ENCODE measurements at places on chromosomes 4 and X. TPM values are rescaled to one million over a fixed set of nuclear protein-coding genes. Genes with fewer than 3 reads are reported as not detected.

Gene DCAF4L1
- 0.10 TPM for total RNA-seq

Gene STARD8
- total RNA-seq: 0.11 TPM

Gene SCRG1
- total RNA-seq: not detected

Gene CNGA2
- total RNA-seq: not detected

Gene GAGE2A
- total RNA-seq: not detected

Gene HTN3
- not detected for total RNA-seq

Gene DDX53
- total RNA-seq: not detected

Gene TKTL1
- total RNA-seq: not detected

Gene TCEAL7
- 6.5 TPM for total RNA-seq

DNA sequence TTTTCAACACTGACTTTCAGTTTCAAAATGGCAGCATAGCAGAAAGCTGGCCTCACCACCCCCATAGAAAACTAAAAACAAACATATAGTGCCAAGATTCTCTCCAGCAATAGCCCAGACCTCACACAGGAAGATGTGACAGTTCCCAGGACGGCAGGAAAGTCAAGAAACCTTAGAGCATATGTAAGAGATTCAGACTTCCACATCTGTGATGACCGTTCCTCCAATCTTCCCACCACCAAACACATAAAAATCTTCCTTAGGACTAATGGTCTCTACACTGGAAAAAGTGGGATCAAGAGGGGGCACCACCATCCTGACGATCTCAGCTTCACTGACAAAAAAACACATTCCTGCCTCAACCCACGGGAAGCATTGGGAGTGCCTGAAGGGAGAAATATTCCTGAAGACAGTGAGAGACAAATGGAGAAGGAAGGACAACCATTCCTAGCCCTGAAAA is 134.1 kb upstream of the CPXCR1 start:
- DNase-seq: no peak

- DNase-seq: peak; percentile 83
Measured at GRCh38 chr4:87506974-87507701, 22.0 kb downstream of the SPARCL1 start.

DNA sequence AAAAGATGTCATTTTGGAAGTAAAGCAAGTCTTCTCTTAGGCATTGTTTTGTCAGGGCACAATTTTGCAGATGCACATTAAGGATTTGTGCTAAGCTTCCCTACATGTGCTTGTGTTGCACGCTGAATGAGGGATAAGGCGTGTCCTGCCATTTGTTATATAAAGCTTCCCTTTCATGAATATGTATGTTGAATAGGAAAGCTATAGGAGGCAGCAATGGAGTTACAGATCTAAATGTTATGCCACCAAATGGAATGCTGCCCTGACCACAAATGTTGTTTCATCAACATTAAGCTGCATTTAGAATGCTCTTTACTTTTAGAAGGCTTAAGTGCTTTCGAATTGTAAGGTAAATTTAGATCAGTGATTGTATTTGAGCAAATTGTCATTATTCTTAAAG is 20.9 kb downstream of the SGMS2 start:
- no peak for DNase-seq

GRCh38 chr4:7105276-7105675 is 37.4 kb upstream of the GRPEL1 start:
- DNase-seq: no peak

- no peak for DNase-seq
Measured at GRCh38 chr4:146255463-146255862, 41.1 kb downstream of the REELD1 start.

- no peak for DNase-seq
Measured at GRCh38 chrX:155132110-155132509, 60.8 kb downstream of the BRCC3 start.

- DNase-seq: peak; percentile 54
Measured at GRCh38 chr4:153039542-153040185, 103.5 kb downstream of the FHDC1 start.

GRCh38 chr4:108950158-108950915 is 187.5 kb upstream of the ETNPPL start:
- no peak for DNase-seq

- peak; percentile 37 for DNase-seq
Measured at GRCh38 chr4:155582971-155583437, 83.6 kb upstream of the GUCY1A1 start.

DNA sequence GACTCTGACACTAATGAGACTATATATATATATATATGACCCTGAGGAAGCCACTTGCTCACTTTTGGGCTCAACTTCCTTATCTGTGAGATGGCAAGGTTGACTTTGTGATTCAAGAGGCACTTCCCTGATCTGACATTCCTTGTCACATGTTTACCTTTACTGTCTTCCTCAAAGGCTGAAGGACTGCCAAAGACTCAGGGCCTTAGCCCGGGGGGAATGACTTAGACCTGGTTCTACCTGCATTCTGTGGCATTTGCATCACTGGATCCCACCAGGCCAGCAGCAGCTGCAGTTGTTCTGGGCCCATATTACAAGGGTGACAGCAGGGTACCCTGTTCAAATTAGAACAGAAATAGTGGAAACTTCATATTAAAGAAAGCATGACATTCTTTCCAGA is 3.1 kb upstream of the HS6ST2 start:
- no peak for DNase-seq

- DNase-seq: no peak
Measured at GRCh38 chr4:8694226-8694625, 101.7 kb downstream of the CPZ start.

DNA sequence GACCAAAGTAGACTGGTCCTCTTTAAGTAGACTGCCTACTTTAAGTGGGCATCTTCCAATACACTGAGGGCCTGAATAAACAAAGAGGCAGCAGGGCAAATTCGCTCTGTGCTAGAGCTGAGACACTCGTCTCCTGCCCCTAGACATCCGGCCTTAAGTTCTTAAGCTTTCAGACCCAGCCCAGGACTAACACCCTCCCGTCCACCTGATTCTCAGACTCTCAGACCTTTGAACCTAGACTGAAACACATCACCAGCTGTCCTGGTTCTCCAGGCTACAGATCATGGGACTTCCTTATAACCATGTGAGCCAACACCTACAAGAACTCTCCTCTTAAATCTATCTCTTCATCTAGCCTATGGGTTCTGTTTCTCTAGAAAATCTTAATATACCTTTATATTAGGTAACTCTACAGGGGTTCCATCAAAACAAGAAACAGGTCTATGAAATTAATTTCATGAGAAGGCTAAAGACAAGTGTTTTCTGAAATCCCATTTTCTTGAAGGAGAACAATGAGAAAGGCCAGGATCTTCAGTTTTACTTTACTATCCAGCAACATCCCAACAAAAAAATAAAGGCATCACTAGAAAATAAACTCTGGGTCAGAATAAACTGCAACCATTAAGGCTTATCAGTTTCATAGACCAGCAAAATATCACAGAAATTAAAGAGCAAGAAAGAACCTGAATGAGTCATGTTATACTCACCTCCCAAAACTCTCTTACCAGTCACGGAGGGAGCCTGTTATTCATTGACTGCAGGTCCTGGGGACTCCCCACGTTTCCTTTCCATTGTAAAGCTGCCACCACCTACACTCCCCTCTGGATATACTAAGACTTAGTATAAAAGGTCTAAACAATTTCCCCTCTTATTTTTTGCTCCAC is 14.8 kb downstream of the ADGRA3 start:
- DNase-seq: peak; percentile 83

DNA sequence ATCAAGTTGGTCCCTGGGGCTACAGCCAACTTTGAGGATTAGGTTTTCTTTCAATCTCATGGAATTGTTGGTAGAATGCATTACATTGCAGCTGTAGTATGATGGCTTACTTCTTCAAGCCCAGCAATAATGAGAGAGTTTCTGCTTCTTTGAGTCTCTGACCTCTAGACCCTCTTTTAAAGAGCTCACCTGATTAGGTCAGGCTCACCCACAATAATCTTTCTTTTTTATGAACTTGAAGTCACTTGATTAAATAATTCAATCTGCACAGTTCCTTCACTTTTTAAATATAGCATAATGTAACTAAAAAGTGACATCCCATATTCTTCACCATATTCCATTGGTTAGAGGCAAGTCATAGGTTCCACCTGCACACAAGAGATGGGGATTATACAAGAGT is 547.5 kb upstream of the CT83 start:
- no peak for DNase-seq

- no peak for DNase-seq
Measured at GRCh38 chr4:52071791-52072546, 20.9 kb downstream of the SPATA18 start.

DNA sequence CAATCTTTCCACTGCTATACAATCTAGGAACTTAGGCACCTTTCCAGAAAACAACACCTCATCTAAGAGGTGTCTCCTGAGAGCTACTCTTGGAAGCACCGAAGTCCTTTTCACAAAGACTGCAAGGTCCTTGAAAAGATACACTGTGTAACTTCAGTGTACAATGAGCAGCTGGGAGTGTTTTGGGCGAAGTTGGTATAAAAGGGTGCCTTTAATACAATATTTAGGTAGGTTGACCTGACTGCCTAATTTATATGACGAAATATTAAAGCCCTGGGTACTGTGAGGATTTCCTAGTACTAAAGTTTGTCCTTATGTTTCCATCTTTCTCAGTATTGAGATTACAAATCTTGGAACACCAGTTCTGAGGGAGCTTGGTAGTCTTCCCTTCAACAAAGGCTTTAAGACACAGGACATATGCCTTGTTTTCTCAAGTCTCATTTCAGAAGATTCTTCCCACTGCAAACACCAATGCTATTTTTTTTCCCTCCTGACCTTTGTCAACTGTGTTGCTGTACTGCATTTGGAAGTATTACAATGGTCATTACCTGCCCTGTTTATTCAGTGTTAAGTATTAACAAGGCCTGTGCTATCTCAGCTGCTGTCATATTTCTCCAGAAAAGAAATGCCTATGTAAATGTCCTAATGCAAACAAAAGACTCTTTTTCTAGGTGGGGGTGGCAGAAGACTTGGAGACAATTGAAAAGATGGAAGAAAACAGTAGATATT is 134.2 kb downstream of the MAML3 start:
- DNase-seq: no peak

DNA sequence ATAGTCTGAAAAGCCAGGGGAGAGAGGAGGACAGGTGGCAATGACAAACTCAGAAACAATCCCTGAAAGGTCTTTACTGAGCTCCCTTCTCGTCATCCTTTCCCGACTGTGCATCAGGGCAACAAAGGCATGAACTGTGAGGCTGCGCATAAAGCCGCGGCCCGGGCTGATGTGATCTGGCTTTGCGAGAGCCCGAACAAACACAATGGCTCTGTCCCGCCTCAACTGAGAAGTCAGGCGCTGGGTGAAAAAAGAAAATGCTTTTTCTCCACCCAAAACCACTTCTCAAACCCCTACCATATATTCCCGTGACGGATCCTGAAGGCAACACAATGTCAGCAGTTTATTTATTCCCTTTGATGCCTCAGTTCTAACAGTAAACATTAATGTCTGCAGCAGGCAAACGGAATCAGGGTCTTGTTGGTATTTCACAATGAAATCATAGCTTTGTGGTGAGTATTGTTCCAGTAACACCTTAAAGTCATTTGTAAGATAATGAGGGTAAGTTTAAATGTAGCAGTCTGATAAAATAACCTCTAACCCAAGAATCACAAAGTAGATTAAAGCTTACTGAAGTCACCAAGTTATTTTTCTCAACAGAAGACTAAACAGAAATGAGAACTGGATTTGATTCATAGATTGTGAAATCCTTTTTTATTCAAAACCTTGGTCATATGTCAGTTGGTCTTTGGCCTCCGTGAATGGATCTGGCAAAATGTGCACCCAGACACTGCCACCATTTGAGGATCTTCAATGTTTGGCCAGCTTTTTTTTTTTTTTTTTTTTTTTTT is 67.4 kb downstream of the APBB2 start:
- DNase-seq: no peak

- no peak for DNase-seq
Measured at GRCh38 chr4:1603413-1604135, 80.5 kb downstream of the FAM53A start.

DNA sequence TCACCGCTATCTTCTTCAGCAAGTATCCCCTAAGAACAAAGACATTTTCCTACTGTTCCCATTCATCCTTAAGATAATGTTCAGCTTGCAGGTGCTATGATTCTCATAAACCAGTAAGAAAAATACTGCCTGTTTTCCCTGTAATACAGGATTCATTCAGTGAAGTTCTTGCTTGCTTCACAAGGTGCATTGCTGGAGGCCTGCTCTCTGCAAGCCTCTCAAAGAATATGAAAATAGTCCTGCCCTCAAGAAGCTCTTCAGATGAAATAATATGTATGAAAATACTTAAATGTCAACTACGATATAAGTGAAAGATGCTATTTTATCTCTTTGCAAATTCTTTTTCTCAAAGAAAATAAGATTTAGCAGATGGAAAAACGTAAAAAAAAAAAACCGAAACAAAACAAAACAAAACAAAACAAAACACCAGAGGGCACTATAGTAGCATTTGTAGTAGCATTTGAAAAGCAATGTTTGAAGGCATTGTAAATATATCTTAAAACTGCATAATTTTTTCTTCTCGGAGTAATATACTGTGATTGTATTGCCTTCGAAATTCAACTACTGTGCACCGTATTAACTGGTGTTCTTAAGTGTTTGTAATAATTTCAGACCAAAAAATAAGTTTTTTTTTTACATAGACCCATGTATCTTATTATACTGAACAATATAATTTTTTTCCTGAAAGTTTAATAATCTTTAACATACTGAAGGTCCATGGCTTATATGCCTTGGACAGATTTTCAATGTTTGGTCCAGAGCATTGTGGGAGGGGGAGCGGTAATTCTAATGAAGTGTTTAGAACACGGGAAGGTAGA is 26.0 kb downstream of the ADH4 start:
- DNase-seq: no peak

DNA sequence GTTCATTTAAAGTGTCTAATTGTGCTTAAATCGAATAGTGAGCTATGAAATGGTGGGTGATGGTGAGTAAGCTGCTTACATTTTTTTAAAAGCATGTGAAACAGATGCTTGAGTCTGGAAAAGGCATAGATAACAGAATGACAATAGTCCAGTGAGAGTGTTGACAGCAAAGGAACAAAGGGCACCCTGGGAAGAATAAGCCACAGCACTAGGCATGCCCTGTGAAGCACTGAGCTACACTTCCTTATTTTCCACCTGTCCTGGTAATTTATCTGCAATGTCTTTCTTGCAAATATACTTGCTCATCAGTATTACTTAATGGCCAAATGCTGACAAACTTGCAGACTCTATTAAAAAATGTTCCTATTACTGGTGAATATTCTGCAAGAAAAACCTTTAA is 168.7 kb downstream of the PRDM5 start:
- no peak for DNase-seq

GRCh38 chr4:140140566-140140965 is 13.4 kb downstream of the MAML3 start:
- DNase-seq: no peak

DNA sequence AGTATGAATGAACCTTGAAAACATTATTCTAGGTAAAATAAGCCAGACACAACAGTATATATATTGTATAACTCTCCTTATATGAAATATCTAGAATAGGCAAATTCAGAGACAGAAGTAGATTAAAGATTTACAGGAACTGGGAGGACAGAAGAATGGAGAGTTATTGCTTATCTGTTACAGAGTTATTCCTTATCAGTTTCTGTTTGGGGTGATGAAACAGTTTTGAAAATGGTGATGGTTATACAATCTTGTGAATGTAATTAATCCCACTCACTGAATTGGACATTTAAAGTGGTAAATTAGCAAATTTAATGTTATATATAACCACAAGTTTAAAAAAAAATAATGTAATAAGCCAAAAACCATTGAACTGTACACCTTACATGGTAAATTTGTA is 14.5 kb upstream of the EXOC1 start:
- DNase-seq: no peak

Data from foreskin keratinocyte (primary cell).